ENCODE measurements at places on chromosomes 3 and 15.

DNA sequence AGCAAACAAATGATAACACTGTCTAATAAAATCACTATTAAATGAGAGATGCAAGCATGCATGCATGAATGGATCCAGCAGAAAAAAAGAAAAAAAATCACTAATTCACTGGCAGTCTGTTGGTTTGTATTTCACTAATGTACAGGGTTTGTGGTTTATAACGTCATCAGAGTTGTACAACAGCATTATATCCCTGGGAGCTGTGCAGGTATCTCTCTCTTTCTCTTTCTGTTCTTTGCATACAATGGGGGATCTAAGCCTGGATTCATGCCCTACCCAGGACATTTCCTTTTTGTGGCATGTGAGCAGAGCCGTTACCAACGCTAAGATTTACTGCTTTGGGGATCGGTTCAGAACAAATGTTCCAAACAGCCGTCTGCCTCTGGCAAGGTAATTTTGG, 229.5 kb downstream of the SOX2 start:
- DNase-seq: no peak

DNA sequence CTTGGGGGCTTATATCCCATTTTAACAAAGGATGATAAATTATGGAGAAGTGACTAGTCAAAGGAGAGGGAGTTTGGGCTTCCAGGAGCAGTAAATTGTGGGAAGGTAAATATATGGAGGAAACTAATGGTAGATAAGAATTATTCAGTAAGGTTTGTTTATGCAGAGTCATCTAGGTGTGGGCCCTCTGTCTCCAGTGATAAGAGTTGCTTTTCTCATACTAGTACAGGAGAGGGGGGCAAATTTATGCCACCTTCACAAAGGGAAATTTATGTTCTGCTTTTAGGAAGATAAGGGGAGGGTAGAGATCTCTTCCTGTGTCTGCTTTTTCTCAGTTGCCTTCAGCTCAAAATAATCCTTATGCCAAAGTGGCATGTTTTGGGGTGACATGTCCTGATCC, 383.7 kb upstream of the PPP2R3A start:
- DNase-seq: no peak

DNA sequence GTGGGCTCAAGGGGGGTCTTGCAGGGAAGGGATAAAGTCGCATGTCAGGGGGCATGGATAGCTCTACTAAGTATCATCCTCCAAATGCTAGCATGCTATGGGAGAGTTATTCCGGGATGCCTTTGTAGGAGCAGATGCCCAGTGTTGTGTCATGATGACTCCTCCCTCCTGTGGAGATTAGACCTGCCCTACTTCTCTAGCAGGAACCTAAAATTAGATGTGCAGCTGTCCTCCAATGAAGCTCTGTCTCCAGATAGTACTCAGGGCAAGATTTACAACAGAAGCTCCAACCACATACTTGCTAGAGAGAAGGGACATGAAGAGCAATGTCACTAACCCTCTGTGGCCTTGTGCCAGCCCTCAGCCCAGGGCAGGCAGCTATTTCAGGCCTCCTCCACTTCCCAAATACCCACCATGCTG, 82.5 kb downstream of the AGBL1 start:
- no peak for DNase-seq

DNA sequence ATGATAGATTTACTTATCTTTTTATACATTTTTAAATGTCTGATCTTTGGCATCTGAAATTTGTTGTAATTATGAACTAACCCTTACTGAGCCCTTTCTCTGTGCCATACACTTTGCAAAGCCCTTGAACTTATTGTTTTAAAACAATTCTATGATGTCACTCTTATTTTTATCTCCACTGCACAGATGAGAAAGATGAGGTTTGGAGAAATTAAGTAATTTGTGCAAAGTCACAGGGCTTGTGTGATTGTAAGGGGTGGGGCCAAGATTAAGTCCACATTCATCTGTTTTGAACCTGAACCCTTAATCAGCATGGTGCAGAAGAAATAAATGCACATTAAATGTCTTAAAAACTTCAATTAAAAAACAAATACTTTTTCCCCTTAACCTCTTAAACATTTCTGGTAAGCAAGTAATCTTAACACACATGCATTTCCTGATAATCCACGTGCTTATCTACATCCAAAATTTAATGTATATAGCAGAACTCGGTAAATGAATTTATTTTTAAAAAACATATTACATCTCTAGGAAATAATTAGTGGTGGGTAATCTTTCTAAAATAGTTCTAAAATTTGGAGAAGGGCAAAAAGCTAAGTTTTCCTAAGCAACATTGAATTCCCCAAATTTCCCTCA, 189.8 kb upstream of the TBC1D5 start:
- no peak for DNase-seq

- no peak for DNase-seq
Measured at GRCh38 chr3:181637056-181637455, 74.7 kb upstream of the SOX2 start.

DNA sequence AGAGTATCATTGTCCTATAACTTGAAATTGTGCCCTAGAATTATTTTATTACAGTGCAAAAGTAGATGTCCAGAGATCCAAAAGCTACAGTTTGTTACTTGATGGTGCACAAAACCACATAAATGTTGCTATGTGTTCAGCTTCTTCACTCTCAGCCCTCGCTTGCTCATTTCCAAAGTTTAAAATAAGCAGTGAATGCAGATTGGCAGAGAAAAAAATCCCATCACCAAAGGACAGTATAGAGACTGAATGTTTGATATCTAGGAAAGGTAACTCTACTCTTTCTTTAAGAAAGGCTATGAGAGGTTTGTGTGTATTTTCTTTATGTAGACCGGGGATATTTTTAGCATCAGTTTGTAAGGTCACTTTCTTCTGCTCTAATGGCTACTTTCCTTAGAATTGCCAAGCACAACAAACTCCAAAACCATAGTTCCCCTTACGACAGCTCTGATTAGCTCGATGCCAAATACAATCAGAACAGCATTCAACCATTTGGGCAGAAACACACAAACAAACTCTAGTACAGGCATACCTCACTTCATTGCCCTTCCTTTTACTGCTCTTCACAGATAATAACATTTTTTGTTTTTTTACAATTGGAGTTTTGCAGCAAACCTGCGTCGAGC, 164.1 kb upstream of the CCDC54 start:
- no peak for DNase-seq

GRCh38 chr15:90394748-90395442, 6.9 kb downstream of the IQGAP1 start:
- no peak for DNase-seq

DNA sequence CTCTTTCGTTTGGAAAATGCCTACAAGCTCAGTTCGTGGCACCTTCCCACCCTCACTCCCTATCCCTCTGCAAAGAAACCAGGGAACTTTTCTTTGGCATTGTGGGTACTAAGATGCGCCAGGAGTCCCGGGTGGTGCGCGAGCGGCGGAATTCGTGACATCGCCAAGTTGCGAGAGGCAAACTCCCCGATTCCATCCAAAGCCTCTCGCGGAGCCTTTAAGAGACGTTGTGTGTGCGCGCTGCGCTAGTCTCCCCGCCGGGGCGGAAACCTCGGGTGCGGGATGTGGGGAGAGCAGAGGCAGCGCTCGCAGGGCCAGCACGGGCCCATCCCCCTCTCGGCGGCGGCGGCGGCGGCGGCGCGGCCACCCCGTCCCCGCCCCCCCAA, 443 bp upstream of the NR2F2 start:
- no peak for DNase-seq

- DNase-seq: no peak
Measured at GRCh38 chr3:113261063-113261625, 49.8 kb downstream of the BOC start.

- DNase-seq: no peak
Measured at GRCh38 chr3:146250449-146251382, at the start of gene PLSCR4. Gene PLSCR4 (minus strand): TSS chr3:146251105. CDS start chr3:146222071, 29,034 bp downstream.

DNA sequence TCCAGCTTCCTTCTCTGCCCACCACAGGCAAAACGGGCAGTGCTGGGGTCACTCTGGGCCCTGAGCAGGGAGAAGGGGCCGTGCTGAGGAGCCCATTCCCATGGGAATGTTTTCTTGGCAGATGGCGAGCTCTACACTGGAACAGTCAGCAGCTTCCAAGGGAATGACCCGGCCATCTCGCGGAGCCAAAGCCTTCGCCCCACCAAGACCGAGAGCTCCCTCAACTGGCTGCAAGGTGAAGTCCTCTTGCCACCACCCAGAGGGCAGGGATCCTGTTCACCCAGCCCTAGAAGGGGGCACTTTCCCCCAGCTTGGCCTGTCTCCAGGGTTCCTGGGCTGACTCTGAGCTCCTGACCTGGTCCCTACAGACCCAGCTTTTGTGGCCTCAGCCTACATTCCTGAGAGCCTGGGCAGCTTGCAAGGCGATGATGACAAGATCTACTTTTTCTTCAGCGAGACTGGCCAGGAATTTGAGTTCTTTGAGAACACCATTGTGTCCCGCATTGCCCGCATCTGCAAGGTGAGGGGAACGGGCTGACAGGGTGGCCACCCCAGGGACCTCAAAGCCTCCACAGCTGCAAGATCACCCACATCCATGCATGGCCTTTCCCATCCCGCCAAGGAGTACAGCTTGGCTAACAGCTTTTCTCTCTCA, 12.4 kb downstream of the CIB1 start:
- peak; percentile 52 for DNase-seq

GRCh38 chr3:53489787-53490458, 4.5 kb upstream of the CACNA1D start:
- no peak for DNase-seq

DNA sequence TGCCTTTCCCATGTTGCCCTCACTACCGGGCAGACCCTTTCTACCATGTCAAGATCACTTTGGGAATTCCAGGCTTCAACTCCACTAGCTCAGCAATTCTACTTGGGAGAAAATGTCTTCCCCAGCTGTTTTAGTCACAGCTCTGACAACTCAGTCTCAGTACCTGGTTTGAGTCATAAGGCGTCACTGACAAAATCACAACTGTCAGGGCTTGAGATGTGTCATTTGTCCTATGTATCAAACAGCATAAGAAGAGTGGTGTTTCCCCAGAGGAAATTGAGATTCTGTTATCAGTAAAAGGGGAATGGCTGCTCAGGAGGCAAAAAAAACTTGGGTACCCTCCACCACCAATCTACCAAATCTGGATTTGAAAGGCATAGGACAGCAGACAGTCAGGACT, 594.9 kb upstream of the SUCLG2 start:
- no peak for DNase-seq

GRCh38 chr3:159593927-159594605, 394.6 kb upstream of the IL12A start:
- DNase-seq: no peak

GRCh38 chr15:45993508-45993907, 358.7 kb downstream of the SQOR start:
- no peak for DNase-seq

GRCh38 chr3:120475722-120476377, 25.1 kb upstream of the FSTL1 start:
- DNase-seq: no peak

- DNase-seq: no peak
Measured at GRCh38 chr3:9748031-9748430, 1.7 kb upstream of the OGG1 start.

DNA sequence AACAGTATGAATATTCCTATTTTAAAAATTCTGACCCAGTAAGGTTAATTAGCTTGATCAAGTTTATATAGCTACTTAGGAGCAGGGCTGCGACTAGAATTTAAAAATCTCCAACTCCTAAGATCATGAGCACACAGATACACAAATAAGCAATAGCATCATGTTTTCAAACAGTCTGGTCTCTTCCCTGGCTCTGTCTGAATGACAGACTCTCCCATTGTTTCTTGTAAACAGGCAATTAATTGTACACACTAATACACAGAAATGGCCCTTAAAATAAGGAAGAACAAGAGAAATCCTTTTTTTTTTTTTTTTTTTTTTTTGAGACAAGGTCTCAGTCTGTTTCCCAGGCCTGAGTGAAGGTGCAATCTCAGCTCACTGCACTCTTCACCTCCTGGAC, 1064.4 kb upstream of the CFAP20DC start:
- no peak for DNase-seq

GRCh38 chr3:14831916-14832450, 13.2 kb downstream of the FGD5 start:
- DNase-seq: no peak

- DNase-seq: no peak
Measured at GRCh38 chr3:117263745-117264144, 554.2 kb downstream of the TUSC7 start.

DNA sequence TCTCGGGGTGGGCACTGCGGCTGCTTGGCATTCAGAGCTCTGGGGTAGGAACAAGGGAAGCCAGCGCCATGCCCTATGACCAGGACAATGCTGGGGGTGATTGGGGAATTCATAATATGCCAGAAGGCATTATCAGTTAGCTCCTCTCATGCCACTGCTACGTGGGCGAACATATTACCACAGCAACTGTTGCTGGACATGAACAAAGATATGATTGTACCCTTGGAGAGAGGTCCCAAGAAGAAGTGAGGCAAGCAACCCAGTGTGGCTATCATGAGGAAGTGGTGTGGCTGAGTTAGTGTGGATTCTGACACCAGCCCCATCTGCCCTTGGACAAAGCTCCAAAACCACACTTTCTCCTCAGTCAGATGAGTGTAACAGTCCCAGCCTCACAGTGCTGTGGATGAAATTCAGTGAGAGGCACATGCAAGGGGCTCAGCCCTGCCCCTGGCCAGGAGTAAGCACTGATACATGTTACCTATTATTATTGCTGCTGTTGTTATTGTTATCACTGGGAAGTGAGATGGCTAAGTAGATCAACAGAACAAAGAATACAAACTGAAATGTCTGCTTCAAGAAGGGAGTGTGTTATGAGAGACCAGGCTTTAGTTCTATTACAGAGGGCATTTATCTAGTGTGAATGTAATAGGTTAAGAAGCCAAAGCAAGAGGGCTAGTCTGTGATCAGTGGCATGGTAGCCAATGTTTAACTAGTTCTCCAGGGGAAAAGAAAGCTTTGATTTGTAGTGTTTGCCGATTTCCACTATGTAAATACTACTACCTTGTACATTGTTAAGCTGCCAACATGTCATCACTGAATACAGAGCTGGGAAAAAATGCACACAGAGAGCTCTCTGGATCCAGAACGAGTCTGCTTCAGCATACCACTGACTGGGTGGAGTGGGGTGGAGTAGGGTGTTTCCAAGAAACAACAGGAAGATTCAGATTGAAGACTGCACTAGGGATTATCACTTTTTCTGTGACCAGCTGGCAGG, 222.3 kb upstream of the EIF1B start:
- no peak for DNase-seq

GRCh38 chr3:159144472-159144871, 342.6 kb downstream of the MFSD1 start:
- DNase-seq: no peak

DNA sequence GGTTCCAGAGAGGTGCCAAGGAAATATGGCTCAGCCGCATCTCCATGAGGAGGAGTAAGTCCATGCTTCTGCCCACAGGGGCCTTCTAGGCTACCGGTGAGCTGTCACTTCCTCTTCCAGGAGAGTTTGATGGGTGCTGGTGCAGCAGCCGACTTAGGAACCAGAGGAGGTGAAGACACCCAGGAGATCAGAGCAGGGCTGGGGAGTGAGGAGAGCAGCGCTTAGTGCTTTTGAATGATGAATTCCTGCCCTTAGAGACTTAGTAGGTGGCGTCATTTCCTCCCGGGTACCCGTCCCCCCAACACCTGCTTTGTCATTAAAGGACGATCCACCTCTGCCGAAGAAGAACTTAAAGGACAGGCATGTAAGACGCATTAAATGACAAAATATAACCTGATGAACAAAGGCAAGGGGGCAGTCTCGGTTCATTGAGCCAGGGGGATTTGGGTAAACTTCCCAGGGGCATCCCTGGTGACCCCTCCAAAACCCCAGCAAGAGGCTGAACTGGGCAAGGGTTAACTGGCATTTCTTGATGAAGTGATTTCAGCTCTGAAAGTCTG, 67.6 kb downstream of the HES1 start:
- no peak for DNase-seq

GRCh38 chr3:23508464-23508863, 297.3 kb upstream of the UBE2E1 start:
- no peak for DNase-seq
